Effector memory CD4-positive, alpha-beta T cell (primary cell): ENCODE measurements at places on chromosomes 16 and 17.

DNA sequence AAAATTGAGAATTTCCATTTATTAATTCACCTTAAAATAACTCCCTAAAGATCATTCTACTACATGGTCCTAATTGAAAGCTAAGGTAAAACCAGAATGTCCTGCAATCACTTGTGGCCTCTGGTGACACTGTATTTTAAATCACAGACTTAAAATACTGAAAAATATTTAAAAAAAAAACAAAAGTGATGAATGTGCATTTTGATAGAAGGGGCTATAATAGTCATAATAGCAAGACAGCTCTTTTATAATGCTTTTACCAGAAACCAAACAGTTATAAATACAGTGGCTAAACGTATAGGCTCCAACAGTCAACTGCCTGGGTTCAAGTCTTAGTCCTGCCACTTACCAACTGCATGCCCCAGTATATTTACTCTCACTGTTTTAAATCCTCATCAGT lies 21.2 kb downstream of the PHLPP2 start:
- H3K27me3 ChIP-seq = no peaks in the 10 kb centered on the region
- peaks cover 3% of the 10 kb centered on the region for H3K36me3 ChIP-seq
- DNase-seq = no peak
- no peak overlapping the region for H3K27ac ChIP-seq

DNA sequence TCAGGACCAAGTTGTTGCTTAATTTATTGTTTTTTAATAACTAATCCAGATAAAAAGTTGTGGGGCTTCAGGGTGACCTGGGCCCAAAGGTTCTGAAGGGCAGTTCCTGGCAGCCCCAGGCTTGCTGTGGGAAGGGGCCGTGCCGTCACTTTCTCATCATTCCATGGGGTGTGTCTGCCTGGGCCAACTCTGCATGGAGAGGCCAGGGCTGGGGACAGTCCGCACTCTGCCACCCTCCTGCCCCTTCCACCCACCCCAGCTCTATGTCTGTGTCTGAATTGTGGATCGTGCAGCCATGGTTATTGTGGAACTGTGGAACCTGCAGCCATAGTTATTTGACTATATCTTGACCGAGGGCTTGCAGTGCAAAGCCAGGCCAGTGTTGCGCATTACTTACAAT lies 4.0 kb downstream of the LIMD2 start:
- peaks cover 47% of the 10 kb centered on the region for H3K4me1 ChIP-seq
- H3K27me3 ChIP-seq = no peaks in the 10 kb centered on the region
- peak overlapping the region; percentile 80 for H3K4me3 ChIP-seq
- H3K36me3 ChIP-seq = peaks cover 48% of the 10 kb centered on the region
- no peak for DNase-seq

DNA sequence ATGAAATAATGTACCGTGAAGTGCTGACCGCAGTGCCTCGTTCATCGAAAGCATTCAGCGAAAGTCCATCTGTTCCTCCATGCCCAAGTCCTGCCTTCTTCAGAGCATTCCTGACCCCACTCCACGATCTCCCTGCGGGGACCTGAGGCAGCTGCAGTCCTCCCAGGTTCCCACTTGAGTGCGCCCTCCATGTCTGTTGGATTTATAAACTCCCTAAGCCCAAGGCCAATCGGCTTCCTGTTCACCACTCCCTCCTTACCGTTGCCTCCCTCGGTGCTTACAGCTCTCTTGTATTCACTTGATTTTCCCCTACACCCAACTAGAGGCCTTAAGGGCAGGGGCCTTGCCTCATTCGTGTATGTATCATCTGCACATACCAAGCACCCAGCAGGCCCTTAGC lies 2.8 kb downstream of the RAD51D start:
- no peak overlapping the region for H3K4me3 ChIP-seq
- H3K27me3 ChIP-seq = no peaks in the 10 kb centered on the region
- H3K4me1 ChIP-seq = peaks cover 8% of the 10 kb centered on the region
- no peak for DNase-seq
- H3K27ac ChIP-seq = no peak overlapping the region

GRCh38 chr16:28210979-28211588 lies 681 bp downstream of the XPO6 start:
- peaks cover 22% of the 10 kb centered on the region for H3K4me1 ChIP-seq
- peaks cover 8% of the 10 kb centered on the region for H3K36me3 ChIP-seq
- H3K4me3 ChIP-seq = peak overlapping the region; percentile 64
- no peaks in the 10 kb centered on the region for H3K27me3 ChIP-seq
- peak; percentile 37 for DNase-seq
- H3K27ac ChIP-seq = peak overlapping the region; percentile 84

DNA sequence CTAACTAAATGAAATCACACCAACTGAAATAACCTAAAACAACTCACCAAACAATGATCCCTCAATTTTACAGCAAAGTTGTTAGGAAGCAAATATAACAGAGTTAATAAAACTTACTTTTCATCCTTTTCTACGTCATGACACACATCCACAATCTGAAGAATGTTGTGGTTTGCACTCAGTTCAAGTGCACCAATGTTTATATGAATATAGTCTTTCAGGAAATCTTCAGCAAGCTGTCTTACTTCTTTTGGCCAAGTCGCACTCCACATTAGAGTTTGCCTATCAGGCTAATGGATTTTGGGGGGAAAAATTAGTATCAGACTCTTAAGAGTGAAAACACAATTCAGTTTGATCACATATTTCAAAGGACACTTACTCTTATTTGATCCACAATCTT lies 3.3 kb downstream of the DDX5 start:
- peaks cover 27% of the 10 kb centered on the region for H3K4me1 ChIP-seq
- H3K4me3 ChIP-seq = no peak overlapping the region
- DNase-seq = no peak
- peaks cover 77% of the 10 kb centered on the region for H3K36me3 ChIP-seq
- no peak overlapping the region for H3K27ac ChIP-seq

- peaks cover 56% of the 10 kb centered on the region for H3K36me3 ChIP-seq
- H3K27me3 ChIP-seq = no peaks in the 10 kb centered on the region
- no peak overlapping the region for H3K4me3 ChIP-seq
- no peaks in the 10 kb centered on the region for H3K4me1 ChIP-seq
- H3K27ac ChIP-seq = no peak overlapping the region
- DNase-seq = no peak
Measured at GRCh38 chr16:83913245-83913633, 14.3 kb downstream of the MLYCD start.

DNA sequence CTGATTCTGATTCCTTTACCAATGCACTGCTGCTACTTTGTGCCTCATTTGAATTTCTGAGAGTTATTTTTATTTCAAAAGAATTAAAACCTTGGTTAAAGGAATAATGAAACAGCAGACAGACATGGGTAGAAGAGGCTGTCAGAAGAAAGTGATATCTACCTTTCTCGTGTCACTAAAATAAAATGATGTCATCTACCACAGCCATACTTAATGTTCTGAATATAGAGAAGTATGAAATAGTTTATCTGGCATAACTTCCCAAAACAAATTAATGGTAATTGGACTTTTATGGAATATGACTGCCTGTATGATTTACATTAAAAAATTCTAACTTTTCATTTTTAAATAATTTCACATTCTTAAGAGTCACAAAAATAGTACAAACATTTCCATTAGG lies 52.5 kb downstream of the EFCAB13 start:
- no peaks in the 10 kb centered on the region for H3K36me3 ChIP-seq
- no peaks in the 10 kb centered on the region for H3K4me1 ChIP-seq
- no peak for DNase-seq

DNA sequence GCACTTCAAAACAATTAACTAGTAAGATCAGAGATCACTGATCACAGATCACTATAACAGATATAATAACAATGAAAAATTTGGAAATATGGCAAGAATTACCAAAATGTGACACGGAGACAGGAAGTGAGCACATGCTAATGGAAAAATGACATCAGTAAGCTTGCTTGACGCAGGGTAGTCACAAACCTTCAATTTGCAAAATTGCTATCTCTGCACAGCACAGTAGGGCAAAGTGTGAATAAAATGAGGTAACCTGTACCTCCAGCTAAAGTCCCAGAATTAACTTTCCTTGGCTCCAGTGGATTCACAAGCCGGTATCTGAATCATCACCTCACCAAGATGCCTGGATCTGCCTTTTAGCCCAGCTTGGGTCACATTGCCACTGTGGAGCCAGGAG lies 4.2 kb upstream of the MMP2 start:
- H3K27ac ChIP-seq = no peak overlapping the region
- H3K4me1 ChIP-seq = no peaks in the 10 kb centered on the region
- peaks cover 3% of the 10 kb centered on the region for H3K27me3 ChIP-seq
- no peak overlapping the region for H3K4me3 ChIP-seq
- DNase-seq = no peak
- no peaks in the 10 kb centered on the region for H3K36me3 ChIP-seq

DNA sequence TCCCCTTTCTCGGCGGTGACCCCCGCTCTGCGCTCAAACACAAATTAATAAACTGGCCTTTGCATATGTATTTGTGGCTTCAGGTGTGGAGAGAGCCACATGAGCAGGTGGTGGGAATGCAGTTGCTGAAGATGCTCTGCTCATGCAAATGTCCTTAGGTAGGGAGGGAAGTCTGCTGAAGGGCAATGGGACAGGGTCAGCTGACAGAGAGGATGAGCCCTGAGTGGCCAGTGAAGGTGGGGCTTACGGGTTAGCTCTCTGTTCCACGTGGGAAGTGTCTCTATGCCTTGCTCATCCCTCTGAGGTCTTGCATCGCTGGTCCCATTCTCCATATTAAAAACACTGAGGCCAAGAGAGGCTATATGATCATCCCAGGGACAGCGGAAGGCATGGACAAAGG lies 74.2 kb upstream of the CCL1 start:
- no peak for DNase-seq
- H3K36me3 ChIP-seq = no peaks in the 10 kb centered on the region
- peaks cover 4% of the 10 kb centered on the region for H3K27me3 ChIP-seq
- no peaks in the 10 kb centered on the region for H3K4me1 ChIP-seq
- H3K27ac ChIP-seq = no peak overlapping the region

DNA sequence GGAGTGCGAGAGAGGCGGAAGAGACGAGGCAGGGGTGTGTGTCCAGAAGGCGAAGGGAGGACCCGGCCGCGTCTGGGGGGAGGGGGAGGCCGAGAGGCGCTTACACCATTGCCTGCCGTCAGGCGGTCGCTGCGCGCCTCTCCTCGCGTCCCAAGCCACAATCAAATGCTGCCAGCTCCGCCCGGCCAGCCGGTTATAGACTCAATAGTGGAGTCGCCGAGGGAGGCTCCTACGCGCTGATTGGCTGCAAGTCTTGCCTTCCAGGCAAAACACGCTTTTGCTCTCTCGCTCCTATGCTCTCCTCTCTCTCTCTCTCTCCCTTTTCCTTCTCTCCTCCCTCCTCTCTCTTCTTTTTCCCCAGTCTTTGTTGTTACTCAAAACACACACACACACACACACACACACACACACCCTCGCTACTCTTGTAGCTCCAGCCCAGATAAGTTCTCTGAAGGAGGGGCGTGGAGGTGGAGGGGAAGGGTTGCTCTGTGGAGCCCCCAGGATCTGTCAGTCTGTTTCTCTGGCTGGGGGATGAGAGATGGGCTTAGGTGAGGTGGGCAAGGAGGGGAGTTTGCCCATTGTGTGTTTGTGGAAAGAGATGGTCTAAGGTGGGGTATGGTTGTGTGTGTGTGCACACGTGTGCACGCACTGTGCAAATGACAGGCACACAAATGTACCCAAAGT lies at the start of gene DLX3:
DLX3 (minus strand) TSS at position 170 of the 684 bp plus-strand sequence. CDS start 226 bp downstream, outside the sequence.
- H3K36me3 ChIP-seq = no peaks in the 10 kb centered on the region
- H3K27me3 ChIP-seq = peaks cover 61% of the 10 kb centered on the region
- H3K27ac ChIP-seq = no peak within 1 kb of the TSS

DNA sequence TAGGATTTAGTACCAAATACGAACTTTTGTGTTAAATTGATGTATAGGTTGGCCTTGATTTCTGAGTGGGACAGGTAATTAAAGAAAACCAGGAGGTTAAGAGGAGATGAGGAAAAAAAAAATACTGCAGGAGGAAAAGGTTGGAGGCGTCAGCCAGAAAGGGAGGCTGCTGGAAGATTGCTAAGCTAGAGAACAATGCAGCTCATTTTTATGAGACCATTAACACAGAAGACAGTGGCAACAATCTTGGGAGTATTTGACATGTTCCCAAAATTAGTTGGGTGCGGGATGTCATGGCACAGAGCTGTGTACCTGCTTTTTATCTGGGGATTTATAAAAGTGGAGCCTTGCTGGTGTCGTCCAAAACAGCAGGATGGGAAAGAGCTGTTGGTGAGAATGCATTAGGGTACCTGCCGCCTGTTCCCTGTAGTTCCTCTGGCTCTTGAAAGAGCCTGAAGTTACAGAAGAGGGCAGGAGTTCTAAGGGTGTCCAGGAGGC lies 229.3 kb downstream of the RBFOX1 start:
- no peak overlapping the region for H3K4me3 ChIP-seq
- DNase-seq = no peak
- no peaks in the 10 kb centered on the region for H3K27me3 ChIP-seq
- no peaks in the 10 kb centered on the region for H3K4me1 ChIP-seq
- H3K36me3 ChIP-seq = no peaks in the 10 kb centered on the region

GRCh38 chr17:4658478-4659305 lies 17.2 kb upstream of the ALOX15 start:
- H3K27ac ChIP-seq = no peak overlapping the region
- no peaks in the 10 kb centered on the region for H3K4me1 ChIP-seq
- no peak for DNase-seq
- no peak overlapping the region for H3K4me3 ChIP-seq

- no peak for DNase-seq
- H3K27me3 ChIP-seq = peaks cover 16% of the 10 kb centered on the region
- no peak overlapping the region for H3K27ac ChIP-seq
Measured at GRCh38 chr16:24258791-24259190, 2.7 kb downstream of the CACNG3 start.

DNA sequence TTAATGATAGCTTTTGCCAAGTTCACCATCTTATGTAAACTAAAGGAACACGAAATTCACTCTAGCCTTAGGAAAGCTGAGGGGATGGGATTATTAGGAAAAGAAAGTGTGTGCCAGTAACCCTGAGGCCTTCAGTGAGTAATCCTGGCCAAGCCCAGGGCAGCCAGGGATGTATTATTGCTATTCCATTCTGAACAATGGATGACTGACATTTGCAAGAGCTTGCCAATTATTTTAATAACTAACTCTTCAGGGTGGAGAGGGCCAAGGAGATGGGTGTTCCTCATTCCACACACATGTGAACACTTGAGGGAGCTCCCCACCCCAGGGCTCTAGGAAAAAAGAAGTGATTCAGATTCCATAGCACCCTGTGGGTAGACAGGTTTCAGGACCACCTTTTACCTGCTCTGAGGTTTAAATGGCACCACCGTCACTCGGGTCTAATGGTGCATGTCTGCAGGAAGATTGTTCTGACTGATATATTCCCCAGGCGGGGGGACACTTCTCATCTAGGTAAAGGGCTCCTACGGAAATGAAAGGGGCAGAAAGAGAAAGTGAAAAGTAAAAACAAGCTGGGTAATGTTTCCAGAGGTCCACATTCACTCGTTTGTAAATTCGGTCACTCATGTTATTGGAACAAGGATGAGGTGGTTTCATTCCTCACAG lies 41.5 kb downstream of the TK2 start:
- no peaks in the 10 kb centered on the region for H3K27me3 ChIP-seq
- no peaks in the 10 kb centered on the region for H3K36me3 ChIP-seq
- H3K4me1 ChIP-seq = peaks cover 4% of the 10 kb centered on the region
- no peak for DNase-seq

GRCh38 chr16:84836234-84836647 lies 16.5 kb downstream of the CRISPLD2 start:
- H3K27me3 ChIP-seq = no peaks in the 10 kb centered on the region
- no peak for DNase-seq
- H3K36me3 ChIP-seq = no peaks in the 10 kb centered on the region
- no peaks in the 10 kb centered on the region for H3K4me1 ChIP-seq
